ENCODE measurements at places on chromosomes 13 and 19.

- DNase-seq: no peak
Measured at GRCh38 chr13:49760558-49760957, 31.9 kb downstream of the KPNA3 start.

DNA sequence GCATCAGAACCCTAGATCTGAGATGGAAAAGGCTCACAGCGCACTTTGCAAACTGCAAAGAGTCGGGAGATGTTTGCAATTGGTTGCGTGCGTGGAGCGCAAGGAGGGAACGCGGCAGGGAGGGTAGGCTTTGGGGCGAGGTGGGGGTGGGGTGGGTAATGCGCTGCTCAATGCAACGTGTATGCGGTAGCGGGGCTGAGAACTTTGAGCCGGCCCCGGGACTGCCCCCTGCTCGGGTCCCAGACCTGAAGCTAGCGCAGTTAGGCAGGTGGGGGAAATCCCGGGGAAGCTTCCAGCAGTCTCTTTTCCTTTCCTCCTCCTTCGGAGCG lies 971 bp downstream of the FOSB start:
- DNase-seq: no peak

DNA sequence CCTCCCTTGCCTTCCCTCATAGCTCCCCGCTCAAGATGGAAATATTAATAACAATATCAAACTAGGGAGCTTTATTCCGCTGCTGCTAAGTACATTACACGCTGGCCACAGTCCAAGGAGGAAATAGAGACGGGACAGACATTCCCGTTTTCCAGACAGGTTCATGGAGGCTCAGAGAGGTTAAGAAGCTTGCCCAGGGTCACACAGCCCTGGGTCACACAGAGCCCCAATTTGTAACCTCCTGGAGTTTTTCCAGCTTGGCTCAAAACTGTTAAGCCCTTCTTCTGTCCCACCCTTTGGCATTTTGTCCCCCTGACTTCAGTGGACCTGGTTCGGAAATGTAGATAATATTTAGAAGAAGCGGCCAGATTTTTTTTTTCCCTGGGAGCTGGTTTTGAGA lies 2.0 kb downstream of the BICRA start:
- DNase-seq: no peak

DNA sequence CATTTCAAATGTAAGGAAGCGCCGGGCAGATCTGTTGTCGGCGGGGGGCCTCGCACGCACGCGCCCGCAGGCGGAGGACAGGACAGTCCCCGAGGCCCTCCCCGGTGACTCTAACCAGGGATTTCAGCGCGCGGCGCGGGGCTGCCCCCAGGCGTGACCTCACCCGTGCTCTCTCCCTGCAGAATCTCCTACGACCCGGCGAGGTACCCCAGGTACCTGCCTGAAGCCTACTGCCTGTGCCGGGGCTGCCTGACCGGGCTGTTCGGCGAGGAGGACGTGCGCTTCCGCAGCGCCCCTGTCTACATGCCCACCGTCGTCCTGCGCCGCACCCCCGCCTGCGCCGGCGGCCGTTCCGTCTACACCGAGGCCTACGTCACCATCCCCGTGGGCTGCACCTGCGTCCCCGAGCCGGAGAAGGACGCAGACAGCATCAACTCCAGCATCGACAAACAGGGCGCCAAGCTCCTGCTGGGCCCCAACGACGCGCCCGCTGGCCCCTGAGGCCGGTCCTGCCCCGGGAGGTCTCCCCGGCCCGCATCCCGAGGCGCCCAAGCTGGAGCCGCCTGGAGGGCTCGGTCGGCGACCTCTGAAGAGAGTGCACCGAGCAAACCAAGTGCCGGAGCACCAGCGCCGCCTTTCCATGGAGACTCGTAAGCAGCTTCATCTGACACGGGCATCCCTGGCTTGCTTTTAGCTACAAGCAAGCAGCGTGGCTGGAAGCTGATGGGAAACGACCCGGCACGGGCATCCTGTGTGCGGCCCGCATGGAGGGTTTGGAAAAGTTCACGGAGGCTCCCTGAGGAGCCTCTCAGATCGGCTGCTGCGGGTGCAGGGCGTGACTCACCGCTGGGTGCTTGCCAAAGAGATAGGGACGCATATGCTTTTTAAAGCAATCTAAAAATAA lies 18.2 kb downstream of the IL17D start:
- DNase-seq: peak; percentile 35

- DNase-seq: peak; percentile 91
Measured at GRCh38 chr19:46413262-46414031, at the start of gene CCDC8. TSS of gene CCDC8 (minus strand) at chr19:46413564. CDS start at chr19:46412810, 754 bp downstream.

DNA sequence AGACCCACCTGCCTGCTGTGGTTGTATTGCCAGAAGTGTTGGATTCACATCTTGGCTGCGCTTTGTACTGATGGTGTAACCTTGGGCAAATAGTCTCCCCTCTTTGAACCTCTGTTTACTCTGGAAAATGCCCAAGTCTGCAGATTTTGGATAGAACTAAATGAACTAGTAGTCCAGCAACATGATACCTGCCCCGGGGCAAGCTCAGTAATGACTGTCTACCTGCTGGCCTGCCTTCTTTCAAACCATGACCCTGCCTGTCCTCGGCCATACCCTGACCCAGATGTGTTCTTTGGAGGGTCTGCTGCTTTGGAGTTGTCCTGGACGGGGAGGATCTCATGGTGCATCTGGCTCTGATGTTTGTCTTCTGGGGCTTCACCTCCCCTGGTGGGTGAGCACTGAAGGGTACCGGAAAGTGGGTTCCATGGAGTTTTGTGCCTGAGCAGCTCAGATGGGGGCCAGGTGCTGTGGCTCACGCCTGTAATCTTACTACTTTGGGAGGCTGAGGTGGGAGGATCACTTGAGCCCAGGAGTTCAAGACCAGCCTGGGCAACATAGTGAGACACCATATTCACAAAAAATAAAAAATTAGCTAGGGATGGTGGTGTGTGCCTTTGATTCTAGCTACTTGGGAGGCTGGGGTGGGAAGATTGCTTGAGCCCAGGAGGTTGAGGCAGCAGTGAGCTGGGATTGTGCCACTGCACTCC lies 59.5 kb downstream of the TNFRSF19 start:
- DNase-seq: no peak

DNA sequence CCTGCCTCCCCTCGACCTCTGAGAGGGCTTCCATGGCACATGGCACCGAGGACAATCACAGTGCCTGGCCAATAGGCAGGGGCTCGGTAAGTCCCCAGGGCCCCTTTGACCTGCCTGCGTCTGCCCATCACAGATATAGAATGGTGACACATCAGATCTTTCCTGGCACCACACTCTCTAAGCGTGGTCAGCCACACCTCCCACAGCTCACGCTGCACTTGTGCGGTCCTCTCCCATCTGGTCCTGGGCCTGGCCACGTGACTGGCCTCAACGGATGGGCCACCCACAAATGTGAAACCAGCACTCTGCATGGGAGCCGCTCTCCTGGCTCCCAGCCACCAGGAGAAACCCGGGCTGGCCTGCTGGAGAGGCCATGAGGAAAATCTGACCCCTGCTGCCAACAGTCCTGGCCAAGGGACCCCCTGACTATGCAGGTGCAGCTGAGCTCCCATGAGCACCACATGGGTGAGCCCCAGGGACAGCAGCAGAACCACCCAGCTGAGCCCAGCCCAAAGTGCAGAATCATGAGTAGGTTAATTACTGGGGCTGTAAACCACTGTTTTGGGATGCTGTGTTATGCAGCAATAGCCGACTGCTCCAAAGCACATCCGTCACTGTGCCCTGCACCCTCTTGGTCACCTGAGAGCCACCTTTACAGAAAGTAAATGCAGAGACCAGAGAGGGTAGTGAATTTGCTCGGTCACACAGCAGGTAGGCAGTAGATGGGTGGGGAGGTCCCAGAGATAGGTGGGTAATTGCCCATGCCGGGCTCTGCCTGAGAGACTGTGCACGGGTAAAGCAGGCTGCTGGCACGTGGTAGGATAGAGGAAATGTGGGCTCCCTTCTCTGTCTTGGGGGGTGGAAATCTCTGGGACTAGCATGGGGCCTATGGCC lies 9.7 kb upstream of the MEF2B start:
- DNase-seq: no peak

GRCh38 chr13:95547531-95548167 lies 4.9 kb upstream of the CLDN10 start:
- DNase-seq: no peak

DNA sequence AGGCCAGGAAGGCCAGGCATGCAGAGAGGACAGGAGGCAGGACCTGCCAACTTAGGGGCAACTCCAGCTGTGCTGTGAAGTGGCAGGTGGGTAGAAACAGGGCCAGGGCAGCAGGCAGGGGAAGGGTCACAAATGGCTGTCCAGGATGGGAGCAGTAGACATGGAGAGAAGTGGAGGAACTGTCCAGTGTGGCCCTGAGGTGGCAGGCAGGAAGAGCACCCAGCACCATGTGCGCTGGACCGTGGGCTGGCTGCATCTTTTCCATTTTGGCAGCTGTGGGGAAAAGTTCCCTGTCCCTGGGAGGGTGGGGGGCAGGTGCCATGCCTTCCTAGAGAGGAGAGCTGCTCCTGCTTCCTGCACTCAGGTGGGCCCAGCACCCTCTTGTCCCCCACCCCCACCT lies 13.8 kb downstream of the DEDD2 start:
- peak; percentile 33 for DNase-seq

DNA sequence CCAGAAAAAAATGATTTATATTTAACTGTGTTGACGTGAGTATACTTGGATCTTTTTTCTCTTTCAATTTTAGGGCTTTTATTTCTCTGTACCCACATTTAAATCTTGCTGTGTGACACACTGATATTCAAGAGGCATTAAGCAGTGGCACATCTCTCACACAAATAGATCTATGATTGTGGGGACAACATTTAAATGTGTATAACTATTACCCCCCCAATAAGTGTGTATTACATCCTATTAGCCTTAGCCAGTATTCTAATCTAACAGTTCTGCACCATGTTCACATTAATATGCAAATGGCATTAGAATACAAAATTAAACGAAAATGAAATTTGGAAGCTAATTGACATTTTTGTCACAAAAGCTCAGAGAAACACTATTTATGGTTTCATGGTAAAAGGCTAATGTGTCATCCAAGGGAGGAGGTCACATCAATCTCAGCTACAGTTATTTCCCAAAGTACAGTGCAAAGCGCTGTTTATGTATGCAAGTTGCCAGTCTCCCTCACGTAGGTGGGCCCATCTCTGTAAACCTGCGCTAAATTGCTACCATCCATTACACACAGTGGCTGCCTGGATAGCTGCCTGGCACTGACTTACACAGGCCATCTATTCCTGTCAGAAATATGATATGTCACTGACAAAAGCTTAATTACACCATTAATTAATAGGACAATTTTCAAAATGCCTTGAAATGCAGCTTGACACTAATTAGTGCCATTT lies 984.7 kb upstream of the PCDH9 start:
- DNase-seq: no peak

DNA sequence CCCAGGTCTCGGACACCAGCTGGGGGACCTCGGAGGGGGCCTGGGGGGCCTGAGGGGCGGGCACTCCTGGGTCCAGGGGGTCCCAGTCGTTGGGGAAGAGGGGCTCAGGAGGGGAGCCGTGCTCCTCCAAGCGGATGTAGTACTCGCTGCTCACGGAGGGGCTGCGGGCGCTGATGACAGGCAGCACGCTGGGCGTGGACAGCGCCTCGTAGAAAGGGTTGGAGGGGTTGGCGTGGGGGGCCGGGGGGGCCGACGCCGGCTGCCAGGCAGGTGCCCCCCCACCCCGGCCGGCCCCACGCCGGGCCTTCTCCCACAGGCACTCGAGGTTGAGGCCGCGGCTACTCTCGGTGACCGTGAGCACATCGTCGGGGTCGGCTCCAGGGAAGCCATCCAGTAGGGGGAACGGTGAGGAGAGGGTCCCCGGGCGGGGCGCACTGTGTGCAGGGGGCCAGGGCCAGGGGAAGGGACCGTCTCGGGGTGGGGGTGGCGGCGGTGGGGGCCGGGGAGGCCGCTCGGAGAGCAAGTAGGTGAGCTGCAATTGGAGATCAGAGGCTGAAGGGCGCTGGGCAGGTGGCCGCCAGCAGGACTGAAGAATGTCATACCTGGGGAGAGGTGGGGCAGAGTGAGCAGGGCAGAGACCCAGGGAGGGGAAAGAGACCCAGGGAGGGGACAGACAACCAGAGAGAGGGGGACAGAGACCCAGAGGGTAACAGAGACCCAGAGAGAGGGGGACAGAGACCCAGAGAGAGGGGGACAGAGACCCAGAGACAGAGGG lies 12.1 kb downstream of the LMTK3 start:
- no peak for DNase-seq

- DNase-seq: no peak
Measured at GRCh38 chr19:11244846-11245589, 5.6 kb downstream of the ANGPTL8 start.

DNA sequence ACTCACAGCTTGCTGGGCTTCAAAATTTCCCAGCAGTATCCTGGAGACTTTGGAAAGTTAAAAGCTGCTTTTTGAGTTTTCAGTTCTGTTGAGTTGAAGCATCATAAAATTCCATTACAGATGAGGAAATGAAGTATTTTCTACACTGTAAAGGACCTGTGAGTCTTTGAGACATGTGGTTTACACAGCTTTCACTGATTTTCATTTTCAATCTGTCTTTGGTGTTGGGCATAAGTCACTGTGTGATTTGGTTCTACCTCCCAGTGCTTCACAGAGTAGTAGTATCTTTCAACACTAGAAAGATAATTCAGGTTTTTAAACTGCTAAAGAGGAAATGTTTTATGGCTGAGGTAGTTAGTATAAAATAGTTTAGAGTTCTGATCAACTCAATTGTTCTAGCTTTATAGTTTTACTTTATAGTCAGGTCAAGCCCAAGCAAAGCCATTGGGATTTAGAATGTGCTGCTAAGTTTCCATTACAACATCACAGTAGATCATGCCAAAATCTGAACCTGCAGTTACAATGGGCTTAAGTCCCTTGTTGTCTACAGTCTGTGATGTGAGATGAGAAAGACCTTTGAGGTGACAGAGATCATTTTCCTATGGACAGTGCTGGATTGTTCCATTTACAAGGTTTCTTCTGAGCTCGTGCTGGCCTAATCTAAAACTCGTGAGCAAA lies 161.6 kb downstream of the FLT1 start:
- no peak for DNase-seq

- DNase-seq: no peak
Measured at GRCh38 chr13:73661687-73662425, 472.3 kb downstream of the KLF12 start.

DNA sequence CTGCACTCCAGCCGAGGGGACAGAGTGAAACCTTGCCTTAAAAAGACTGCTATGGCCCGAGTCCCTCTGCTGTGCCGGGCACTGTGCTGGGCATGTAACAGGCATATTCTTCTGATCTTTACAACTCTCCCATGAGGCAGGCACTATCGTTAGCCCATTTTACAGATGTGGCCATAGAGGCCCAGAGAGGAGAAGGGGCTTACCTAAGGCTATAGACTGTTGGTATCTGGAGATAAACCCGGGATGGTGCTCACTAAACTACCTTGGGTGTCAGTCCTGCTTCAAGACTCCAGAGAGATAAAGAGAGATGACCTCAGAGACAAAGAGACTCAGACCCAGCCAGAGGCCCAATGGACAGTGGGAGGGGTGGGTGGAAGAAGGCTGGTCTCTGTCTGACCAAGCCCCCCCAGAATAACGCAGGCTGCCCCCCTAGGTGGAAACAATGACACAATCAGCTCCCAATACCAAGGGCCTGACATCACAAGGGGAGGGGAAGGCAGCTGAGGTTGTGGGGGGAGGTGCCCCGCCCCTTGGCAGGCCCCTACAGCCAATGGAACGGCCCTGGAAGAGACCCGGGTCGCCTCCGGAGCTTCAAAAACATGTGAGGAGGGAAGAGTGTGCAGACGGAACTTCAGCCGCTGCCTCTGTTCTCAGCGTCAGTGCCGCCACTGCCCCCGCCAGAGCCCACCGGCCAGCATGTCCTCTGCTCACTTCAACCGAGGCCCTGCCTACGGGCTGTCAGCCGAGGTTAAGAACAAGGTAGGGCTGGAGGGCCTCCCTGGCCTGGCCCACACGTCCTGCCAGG lies at the start of gene CNN1:
Gene CNN1 (plus strand): TSS at position 620 of the 805 bp plus-strand sequence. CDS start 77 bp downstream, at position 697.
- DNase-seq: peak; percentile 62

Measured in nephron progenitor cell (in vitro differentiated cells).